ENCODE measurements at places on chromosomes 5 and 9.

GRCh38 chr5:58582019-58582802 lies 664 bp upstream of the RAB3C start:
- no peak for DNase-seq

GRCh38 chr5:143133721-143134120 lies 269.8 kb downstream of the NR3C1 start:
- no peak for DNase-seq

DNA sequence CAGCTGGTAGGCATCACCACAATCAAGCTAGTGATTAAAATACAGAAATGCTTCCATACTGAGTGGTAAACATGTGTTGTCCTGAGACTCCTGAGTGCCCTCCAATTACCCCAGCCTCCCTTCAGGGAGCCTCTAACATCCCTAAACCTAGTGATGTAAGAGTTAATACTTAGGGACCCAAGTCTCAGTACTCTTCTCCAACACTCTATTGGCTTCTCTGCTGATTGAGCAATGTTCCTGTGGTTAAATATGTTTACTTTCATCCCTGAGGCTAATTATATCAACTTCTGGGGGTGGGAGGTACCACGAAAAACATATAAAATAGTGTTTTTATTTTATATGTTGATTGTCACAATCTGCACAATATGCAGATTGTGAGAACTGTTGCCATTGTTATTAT lies 5.0 kb downstream of the GRXCR2 start:
- DNase-seq, result no peak

DNA sequence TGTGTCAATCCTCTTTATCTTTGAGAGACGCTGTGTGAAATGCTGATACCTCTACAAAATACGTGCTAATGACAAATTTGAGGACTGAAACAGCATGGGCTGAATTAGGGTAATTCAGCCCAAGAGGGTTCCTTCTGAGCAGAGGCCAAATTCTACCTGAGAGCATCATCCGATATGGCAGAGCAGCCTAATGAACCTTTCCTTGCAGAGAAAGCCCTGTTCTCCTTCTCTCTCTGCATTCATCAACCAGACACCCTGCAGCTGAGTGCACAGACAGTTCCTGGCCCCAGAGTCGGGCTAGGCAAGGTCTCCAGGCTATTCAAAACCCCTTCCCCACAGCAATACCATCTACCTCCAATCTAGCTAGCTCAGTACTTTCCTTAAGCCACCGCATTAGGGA lies 77.9 kb downstream of the TRIM32 start:
- no peak for DNase-seq

- DNase-seq, result no peak
These were observed 65.4 kb upstream of the FAM174A start for GRCh38 chr5:100469767-100470166.

- no peak for DNase-seq
These were observed 113.7 kb downstream of the BAAT start for GRCh38 chr9:101271102-101271501.

DNA sequence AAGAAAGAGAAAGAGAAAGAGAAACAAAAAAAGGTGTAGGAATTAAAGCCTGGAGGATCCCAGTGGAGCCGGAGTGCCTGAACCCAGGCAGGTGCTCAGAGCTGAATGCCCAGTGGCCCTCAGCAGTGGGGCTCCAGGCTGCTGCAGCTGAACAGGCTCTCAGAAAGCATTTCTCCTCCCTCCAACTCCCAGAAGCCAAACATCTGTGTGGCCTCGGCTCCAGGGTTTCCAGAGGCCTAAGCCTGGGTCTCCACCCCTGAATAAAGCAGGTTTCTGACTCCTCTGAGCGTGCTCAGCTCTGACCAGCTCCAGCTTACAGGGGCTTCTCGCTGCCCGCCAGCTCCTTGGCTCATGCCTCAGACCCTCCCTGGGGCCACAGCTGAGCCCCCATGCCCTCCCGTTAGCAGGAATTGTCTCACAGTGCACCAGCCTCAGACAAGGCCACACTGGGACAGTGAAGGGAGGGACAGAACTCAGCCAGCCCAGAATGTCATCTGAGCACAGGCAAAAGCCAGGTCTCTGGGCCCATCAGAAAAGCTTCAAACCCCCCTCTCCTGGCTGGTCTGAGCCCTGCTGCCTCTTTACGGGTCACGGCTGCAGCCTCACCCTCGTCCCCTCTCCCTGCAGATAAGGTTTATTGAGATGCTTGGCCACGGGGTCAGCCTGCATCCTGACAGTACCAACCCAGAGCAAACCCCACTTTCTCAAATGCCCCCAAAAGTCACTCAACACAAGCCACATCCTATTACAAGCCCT lies 114.4 kb upstream of the PPP1R26 start:
- DNase-seq, result no peak

DNA sequence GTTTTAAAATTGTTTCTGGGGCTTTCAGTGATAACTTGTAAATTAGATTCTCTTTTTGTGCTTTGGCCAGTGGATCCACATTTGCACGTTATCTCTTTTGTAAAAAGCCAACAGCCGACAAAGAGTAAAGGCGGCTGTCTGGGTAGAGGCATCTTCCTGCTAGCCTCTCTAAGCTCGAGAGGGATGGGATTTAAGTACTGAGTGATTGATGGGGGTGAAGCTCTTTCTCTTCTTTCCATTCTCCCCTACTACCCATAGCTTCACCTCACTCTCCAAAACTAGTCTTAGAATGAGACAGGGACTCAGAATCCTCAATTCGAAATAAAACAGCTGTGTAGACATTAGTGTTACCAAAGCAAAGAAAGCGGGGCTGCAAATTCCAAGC lies 3.4 kb downstream of the PBX3 start:
- DNase-seq, result no peak

- no peak for DNase-seq
These were observed 90.7 kb downstream of the PTCH1 start for GRCh38 chr9:95425910-95426551.

- no peak for DNase-seq
These were observed 1371.0 kb upstream of the DMAC1 start for GRCh38 chr9:9170439-9171134.

- DNase-seq, result no peak
These were observed 27.5 kb downstream of the SEC61B start for GRCh38 chr9:99249619-99250018.

GRCh38 chr5:34686762-34687268 lies 30.7 kb downstream of the RAI14 start:
- no peak for DNase-seq

- no peak for DNase-seq
These were observed 93.3 kb downstream of the LIFR start for GRCh38 chr5:38462976-38463633.

GRCh38 chr5:159178978-159179377 lies 30.4 kb downstream of the RNF145 start:
- no peak for DNase-seq

DNA sequence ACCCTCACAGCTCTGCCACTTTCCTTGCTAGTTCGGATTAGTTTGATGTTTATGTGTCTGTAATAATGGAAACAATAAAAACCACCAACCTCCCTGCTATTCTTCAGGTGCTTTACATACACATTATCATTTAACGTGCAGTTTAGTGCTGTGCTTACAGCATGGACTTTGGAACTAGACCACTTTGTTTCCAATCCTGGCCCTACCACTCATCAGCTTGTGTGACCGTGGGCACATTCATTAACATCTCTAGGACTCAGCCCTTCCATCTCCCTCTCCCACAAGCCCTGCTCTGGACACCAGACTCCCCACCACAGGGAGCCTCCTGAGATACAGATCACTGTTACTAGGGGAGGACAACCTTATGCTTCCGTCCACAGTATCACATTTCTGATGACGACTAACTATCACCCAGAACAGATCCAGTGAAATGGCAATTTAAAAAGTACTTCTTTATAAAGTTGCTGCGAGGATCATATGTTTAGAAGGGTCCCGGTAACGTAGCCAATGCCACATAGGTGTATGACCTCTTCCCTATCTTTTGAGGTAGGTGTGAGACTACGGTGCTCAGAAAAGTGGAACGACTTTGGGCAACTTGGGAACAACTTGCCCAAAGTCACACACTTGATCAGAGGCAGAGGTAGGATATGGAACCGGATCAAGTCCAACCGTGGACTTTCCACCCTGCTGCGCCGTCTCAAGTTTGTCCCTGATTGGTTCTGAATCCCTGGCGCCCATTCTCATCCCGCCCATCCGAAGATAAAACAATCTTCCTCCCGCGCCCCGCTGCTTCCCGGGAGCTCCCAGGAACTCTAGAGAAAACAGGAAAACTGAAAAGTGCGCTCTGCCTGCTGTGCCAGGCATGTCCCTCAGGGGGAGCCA lies 132.4 kb upstream of the NIPBL start:
- DNase-seq, result no peak

DNA sequence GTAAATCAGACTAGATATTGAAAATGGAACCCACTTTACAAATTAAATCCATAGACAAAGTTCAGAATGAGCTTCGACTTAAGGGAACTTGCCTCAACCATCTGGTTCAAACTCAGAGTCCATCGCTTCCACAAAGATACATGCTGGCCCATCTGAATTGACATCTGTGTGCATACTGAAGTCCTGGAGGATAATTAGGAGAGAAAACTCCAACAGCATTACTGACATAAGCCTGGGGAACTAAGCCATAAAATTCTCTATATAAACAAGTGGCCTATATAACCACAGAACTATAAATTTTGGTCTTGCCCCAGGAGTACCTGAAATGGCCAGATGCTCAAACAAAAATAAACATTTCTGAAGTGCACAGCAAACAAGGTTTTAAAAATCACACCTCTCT lies 94.4 kb downstream of the IZUMO3 start:
- DNase-seq, result no peak

Measured in substantia nigra (tissue), 51 donors.